ENCODE measurements at places on chromosomes 2 and 18. TPM values are rescaled to one million over a fixed set of nuclear protein-coding genes. Genes with fewer than 3 reads are reported as not detected.

The ALKAL2 gene
- total RNA-seq, result not detected

The CCDC138 gene
- 7.4 TPM for total RNA-seq

The HAAO gene
- not detected for total RNA-seq

The FEV gene
- not detected for total RNA-seq

The STON1 gene
- 0.39 TPM for total RNA-seq

The PLCD4 gene
- 0.80 TPM for total RNA-seq

The ERICH2 gene
- not detected for total RNA-seq

The DCDC2C gene
- total RNA-seq, result 0.15 TPM

The SNED1 gene
- 1.1 TPM for total RNA-seq

The CDH20 gene
- total RNA-seq, result not detected

The MRO gene
- 0.26 TPM for total RNA-seq

The CD207 gene
- not detected for total RNA-seq

The BCL2 gene
- 0.55 TPM for total RNA-seq

The CAPN14 gene
- total RNA-seq, result 0.04 TPM

The GORASP2 gene
- total RNA-seq, result 87.7 TPM

The ZSWIM2 gene
- total RNA-seq, result not detected

The TUBA4B gene
- 0.10 TPM for total RNA-seq

The CYRIA gene
- total RNA-seq, result 0.72 TPM

Measured in A549 treated with AZD2906 at 1 μM for 4 hours (cell line).